B cell (primary cell): ENCODE measurements at places on chromosomes 2 and 18.

DNA sequence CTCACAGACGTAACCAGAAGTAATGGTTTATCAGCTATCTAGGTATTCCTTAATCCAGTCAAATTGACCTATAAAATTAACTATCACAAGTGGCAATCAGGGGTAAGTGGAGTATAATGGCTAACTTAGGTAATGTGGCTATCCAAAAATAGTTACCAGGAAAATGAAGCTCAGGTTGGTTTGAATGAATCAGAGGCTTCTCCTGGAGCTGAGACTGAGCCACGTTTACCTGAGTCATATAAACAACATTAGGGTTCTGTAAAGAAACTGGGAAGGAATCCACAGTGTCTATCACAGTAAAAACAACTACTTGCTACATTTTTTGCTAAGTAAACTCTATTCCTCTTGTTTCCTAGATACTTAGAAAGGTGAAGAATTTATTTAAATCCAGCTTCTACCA lies 236.0 kb upstream of the SPHKAP start:
- DNase-seq: no peak

DNA sequence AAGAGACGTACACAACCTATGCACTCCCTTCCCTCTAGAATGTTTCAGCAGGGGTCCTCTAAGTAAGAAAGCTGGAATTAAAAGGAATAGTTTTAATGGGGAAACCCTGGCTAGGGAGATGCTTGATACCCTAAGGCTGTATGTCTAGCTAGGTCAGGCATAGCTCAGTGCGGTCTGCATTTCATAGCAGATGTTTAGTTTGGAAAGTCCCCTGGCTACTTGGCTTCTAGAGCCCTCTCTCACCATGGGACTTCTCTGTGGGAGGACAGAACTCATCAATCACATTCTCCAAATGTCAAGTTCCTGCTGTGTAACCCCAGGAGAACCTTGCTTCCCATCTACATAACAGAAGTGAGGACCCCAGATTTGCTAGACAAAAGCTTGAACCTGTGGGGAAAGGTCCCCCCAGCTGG lies 24.1 kb upstream of the ANXA4 start:
- no peak for DNase-seq

GRCh38 chr2:186534406-186534805 lies 48.3 kb downstream of the ZC3H15 start:
- no peak for DNase-seq

- DNase-seq: no peak
Observed at GRCh38 chr18:21315741-21316197, 73.7 kb downstream of the GREB1L start.

- DNase-seq: no peak
Observed at GRCh38 chr2:13193075-13193474, 476.3 kb downstream of the TRIB2 start.

DNA sequence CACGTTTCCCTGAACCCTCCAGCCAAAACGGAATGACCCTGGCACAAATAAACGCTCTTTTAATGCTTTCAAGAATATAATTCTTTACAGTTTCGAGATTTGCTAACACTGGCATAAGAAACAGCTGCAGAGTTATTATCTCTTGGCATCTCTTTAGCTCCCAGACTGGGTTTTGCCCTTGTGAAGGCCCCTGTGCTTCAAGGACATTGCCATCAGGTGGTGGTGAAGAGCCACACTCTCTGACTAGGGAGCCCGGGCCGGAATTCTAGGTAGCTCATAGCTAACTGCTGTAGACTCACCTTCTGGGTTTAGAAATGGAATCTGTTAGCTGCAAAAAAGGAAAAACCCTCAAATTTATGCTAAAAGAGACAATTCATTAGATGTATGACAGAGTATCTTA lies 13.3 kb upstream of the GALNT14 start:
- DNase-seq: no peak

DNA sequence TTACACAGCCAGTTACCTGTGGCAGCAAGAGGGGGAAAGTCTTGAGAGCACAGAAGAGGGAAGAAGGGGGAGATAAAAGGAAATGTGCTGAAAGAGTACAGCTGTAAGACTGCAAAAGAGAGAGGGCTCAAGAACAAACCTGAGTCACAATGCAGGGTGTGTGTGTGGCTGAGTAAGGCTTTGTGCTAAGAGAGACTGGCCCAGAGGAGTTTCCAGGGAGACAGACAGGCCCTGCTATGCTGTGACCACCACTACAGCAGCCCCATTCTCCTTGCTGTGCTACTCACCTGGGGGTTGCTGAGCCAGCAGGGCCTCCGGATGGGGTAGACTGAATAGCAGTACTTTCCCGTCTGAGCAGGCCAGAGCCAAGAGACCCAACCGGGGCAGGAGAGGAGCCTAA lies 12.4 kb upstream of the MPV17 start:
- no peak for DNase-seq

DNA sequence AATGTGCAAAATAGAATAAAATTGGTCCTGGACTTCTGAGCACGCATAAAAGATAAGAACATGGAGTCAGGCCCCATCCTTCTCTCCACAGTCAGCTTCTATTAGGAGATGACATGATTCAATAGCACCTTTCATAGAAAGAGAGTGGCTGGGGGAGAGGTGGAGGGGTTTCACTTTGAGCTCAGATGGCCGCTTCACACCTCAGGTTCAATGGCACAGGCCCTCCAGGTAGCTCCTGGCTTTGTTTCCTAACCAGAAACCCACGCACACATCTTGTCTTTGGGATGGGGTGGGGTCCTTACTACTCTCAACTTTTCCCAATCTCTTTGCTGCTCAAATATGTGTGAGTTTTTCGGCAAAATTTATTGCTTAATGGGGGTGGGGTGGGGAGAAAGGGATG lies 332.3 kb downstream of the CLIP4 start:
- DNase-seq: no peak

- no peak for DNase-seq
Observed at GRCh38 chr2:223954401-223954800, 2.9 kb upstream of the MRPL44 start.

DNA sequence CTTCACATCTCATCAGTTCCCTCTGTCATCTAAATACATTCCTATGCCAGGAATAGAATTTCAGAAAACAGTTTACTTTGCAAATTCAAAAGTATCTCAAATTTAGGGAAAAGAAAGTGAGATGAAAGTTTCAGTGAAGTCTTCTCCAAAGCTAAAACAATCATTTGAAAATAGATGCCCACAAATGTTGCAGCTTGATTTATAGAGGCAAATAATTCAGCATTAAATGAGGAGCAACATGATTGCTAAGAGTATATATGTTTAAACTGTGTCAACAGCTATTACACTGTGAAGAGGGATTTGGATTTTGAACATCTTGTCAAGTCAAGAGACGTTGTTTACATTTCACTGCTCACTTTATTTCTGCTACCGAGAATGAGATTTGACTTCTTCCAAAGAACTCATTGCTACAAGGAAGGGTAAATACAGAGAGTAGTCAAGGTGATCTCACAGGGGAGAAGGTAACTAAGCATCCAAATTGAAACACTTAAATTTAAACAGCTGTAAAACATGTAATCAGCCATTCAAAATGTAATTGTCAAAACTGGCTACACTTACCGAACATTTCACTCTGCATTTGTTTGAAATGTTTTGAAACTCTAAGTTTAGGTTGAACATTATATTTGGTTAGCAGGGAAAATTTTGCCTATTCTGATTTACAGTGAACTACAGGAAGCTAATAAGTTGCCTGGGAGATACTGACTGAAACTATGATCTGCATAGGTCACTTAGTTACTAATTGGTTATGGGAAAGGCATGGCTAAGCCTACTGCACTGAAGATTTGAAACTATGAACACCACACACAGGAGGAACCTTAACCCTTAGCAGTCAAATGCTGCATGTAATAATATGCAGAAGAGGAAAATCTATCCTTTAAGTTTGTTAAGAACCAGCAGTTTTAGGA lies 33.2 kb upstream of the GALNT3 start:
- DNase-seq: no peak

- no peak for DNase-seq
Observed at GRCh38 chr2:72036173-72036545, 111.5 kb downstream of the CYP26B1 start.

- no peak for DNase-seq
Observed at GRCh38 chr18:3138274-3138975, 81.3 kb downstream of the MYOM1 start.

GRCh38 chr18:59612381-59612780 lies 84.8 kb downstream of the CCBE1 start:
- no peak for DNase-seq

- no peak for DNase-seq
Observed at GRCh38 chr18:60570172-60570571, 197.6 kb upstream of the MC4R start.

DNA sequence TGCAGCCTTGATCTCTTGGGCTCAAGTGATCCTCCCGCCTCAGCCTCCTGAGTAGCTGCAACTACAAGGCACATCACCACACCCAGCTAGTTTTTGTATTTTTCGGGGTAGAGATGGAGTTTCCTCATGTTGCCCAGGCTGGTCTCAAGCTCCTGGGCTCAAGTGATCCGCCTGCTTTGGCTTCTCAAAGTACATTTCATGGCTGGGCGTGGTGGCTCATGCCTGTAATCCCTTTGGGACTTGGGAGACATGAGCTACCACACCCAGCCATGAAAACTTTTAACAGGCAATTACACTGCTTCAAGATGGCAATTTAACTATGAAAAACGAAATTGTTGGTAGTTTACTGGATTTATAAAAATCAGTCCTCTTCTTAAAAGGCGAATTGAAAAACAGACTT lies 69.7 kb downstream of the MEP1B start:
- DNase-seq: no peak

DNA sequence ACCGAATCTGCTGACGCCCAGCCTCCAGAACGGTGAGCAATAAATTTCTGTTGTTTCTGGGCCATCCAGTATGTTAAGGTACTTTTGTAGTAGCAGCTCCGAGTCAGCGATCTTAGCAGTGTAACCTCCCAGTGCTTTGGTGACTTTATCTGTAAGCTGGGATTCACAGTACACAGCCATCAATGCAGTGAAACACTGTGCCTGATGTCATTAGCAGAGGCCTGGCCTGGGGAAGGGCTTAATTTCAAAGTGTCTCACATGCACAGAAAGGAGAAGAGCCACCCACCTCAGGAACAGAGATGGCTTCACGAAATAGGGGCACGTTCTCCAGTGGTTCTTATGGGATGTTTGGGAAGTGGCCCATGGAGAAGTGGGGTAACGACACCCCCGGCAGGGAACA lies 281.2 kb downstream of the PHLPP1 start:
- no peak for DNase-seq

DNA sequence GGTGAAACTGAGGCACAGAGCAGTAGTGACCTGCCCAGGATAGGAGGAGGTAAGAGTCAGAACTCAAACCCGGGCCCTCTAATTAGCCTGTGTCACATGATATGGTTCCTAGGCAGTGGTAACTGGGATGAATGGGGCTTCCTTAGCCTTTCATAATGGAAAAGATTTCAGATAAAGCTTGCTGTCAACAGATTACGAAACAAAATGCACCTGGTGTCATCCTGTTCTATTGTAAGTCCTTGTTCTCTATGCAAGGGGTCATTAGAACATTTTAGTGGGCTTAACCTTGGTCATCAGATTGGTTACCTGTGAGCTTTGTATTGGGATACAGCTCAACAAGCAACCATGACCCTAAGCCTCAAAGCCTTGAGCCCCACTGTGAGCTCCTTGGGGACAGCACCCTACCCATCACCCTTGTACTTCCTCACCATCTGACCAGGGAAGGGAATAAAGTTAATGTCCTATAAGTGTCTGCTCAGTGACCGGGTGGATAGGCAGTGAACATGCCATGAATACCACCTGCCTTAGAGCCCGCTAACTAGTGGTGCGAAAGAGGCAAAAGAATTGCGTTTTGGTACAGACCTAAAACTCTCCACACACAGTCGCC lies 70.3 kb upstream of the RMDN2 start:
- no peak for DNase-seq

DNA sequence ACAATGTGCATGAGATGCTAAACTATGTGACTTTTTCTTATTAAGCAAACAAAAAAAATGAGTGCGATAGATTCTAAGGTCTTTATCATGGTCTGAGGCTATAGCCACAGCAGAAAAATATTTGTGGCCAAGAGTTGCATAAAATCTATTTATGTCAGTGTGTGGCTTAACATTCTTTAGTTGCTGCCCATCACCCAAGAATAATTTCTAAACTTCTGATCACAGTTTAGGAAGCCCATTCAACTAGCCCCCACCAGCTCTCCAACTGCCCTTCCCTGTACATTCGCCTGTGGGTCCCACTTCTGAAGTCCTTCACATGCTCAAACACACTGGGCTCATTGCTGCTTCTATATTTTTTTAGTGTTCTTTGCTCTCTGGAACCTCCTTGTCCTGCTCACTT lies 107.1 kb downstream of the CTNNA2 start:
- DNase-seq: no peak

DNA sequence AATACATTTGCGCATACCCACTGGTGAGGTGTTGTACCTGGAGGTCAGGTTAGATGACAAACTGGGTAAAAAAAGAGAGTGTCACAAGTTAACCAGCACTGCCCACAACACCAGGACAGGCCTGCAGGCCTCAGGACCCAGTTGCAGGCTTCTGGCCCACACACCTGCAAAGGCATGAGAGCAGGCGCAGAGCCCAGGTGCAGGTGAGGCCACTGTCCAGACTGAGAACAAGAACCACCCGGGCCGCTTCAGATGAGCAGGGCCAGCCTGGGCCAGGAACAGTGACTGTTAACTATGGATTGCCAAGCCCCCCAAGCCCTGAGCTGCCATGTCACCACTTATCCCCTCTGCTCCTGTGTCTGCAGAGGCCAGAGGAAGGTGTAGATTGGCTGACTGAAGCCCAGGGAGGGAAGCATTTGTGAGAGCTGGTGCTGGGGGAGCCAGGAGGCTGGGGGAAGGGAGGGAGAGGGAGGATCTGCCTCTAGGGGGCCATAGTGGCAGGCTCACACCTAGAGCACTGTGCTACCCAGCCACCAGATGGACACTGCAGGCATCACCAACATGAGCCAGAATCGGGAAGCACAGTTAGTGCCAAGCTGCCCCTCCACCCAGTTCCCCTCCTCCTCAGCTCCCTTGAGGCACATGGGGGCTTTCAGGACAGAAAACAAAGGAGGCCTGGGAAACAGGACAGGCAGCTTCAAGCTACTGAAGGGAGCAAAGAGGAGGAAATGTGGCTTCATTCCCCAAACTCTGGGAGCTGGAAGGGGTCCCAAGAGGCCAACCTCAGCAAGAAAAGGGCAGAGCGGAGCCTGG lies 35.4 kb downstream of the SFXN5 start:
- no peak for DNase-seq

DNA sequence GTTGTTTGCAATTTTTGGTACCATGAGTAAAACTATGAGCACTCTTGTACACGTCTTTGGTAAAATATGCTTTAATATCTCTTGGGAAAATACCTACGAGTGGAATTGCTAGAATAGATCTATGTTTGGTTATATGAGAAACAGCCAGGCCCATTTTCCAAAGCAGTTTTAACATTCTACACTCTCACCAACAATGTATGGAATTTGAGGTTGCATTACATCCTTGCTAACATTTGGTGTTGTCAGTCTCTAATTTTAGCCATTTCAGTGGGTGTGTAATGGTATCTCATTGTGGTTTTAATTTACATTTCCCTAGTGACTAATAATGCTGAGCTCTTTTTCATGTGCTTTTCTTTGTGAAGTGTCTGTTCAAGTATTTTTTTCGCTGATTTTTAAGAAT lies 118.9 kb upstream of the TCF4 start:
- DNase-seq: no peak

- no peak for DNase-seq
Observed at GRCh38 chr18:61732854-61733253, 160.0 kb downstream of the RNF152 start.
